ENCODE measurements at places on chromosomes 3 and 15.
A peak's percentile ranks its signal among the peaks of the same experiment; 100 is the strongest.

GRCh38 chr3:18841422-18842343 is 306.6 kb upstream of the KCNH8 start:
- no peak for DNase-seq

DNA sequence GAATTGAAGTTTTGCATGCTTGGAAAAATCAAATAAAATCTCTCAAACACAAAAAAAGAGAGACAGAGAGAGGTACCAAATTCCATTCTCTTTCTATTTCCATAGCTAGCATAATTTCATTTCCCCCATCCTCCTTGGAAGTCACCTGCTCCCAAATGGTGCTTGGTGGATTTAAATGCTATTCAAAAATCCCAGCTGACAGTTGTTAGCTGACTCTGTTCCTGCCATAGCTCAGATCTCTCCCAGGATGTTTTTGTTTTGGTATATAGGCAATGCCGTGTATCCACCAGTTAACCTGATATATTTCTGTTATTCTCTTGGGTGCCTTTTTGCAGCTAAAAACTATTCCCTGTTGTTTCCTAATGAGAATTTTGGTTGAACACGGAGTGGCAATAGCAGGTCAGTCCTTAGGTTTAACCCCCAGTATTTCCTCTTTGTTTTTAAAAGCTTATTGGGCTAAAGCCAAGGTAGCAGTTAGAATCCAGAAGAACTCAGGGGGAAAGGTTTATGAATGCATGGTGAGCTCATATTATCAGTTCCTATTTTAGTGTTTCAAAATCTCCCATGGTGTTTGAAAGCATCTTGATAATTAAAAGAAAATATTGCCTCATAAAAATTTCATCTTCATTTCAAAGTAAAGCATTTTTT is 240.0 kb upstream of the GBE1 start:
- DNase-seq = no peak

GRCh38 chr15:67082007-67082536 is 16.7 kb downstream of the SMAD3 start:
- DNase-seq = peak; percentile 84

- no peak for DNase-seq
These were observed 308.4 kb downstream of the SQOR start for GRCh38 chr15:45943240-45943639.

DNA sequence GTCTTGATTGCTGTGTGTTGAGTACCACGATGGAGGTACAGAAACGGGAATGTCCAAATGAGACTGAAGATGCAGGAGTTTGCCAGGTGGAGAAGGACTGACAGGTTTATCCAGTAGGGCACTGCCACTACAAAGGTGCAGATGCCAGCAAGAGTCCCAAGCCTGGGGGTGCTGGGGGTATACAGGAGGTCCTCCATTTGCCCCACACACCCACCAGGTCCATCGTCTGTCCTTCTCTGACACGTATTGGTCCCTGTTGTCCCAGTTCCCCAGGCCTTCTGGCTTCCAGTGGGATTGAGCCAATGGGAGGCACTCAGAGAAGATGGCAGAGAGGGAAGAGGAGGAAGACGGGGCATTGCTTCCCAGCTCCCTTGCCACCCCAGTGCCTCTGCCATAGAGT is 6.6 kb downstream of the HAPLN3 start:
- DNase-seq = no peak

GRCh38 chr3:148459931-148460513 is 237.7 kb upstream of the AGTR1 start:
- no peak for DNase-seq

DNA sequence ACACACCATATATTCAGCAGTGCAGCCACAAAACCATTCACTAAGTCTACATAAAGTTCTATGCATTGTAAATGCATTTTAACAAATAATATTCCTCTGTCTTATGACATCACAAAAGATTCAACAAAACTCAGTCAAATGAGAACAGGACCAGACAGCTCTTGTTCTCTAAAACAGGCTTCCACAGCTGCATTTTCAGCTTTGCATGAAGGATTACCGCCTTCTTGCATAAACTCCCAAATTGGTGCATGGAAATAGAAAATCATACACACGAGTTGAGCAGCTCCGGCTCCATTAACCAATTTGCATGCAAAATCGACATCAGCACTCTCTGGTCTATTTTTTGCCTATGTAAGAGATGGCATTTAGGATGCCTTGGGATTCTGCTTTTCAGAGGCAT is 66.4 kb downstream of the RFTN1 start:
- no peak for DNase-seq

DNA sequence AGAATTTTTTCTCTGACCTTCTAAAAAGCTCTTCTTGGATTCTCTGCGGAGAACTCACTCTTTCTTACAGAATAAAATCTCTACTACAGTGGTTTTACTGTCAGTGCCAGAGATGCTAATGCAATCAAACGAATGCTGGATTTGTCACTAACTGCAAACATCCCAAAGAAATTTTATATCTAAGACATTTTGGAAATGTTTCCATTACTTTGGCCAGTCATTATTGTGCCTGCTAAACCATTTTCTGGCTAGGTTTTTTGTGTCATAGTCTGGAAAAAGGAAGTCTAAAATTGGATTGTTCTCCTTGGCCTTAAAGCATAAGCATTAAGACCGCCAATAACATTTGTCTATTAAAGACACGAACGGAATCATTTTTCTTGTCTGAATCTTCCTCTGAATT is 54.0 kb downstream of the PLOD2 start:
- DNase-seq = no peak

GRCh38 chr3:21226086-21226485 is 524.9 kb downstream of the ZNF385D start:
- DNase-seq = no peak

GRCh38 chr15:48191574-48192225 is at the start of gene CTXN2:
TSS of gene CTXN2 (plus strand) at chr15:48191665. CDS start at chr15:48201301, 9,636 bp downstream.
- DNase-seq = no peak

DNA sequence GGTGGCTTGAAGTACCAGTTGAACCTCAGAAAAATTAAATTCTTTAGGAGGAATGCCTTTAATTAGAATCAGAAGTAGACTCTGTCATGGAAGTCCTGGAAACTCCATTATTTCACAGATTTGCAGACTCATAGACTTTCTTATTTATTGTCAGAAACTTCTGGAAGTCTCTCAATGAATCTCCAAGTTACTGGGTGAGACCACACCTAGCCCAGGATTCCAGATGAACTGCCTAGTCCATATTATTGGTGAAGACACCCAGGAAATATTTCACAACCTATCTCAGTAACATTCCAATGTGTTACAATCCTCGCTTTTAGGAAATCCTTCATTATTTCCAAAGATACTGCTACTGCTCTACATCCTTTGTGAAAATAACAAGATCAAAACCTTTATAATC is 6.5 kb upstream of the THBS1 start:
- no peak for DNase-seq

DNA sequence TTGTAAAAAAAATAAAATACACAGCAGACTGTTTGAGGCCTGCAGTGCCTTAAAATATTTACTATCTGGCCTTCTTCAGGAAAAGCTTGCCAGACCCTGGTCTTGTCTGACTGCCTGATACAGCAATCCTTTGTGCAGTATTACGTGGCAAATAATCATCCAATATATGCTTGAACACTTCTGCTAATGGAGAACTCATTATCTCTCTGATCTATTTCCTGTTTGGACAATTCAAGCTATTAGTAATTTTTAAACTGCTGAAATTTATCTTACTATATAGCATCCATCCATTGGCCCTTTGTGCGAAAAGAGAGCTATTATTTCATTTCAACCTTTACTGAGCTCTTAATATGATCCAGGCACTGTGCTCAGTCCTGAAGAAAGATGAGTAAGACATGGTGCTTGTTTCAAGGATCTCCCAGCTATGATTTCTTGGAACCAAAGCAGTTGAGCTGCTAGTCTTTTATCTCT is 15.9 kb downstream of the ATG7 start:
- DNase-seq = no peak

- DNase-seq = no peak
These were observed 916.8 kb downstream of the CADM2 start for GRCh38 chr3:85875589-85875988.

DNA sequence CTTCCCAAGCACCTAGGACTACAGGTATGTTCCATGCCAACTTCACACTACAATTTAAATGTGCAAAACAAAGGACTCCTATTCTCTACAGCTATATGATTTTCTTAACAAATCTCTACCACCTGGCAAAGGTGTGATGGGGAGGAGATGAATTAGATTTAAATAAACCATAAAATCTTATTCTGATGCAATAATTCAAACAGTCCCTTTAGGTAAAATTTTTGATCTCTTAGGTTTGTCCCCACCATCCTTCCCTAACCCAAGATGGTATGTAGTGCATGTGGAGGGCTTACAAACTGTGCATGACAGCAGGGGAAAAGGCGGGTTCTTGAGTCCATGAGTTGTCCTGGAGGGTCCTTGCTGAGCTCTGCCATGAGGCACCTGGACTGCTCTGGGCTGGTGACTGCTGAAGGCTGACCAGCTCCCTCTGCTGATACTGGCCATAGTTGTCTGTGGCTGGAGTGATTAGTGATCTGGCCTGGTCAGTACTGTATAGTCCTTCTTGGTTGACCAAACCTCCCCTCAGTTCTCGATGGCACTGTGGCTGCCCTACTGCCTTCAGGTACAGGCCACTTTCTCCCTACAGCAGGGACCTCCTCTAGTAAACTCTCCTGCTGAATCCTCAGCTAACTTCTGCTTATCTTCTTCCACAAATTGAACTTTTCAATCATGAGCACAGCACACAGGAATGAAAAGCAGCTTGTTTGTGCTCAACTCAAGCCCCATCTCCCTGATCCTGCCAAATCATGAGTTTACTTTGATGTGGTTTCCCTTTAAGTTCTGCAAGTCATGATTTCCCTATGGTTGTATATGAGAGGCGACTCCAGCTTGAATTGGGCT is 30.1 kb downstream of the CFAP161 start:
- no peak for DNase-seq

DNA sequence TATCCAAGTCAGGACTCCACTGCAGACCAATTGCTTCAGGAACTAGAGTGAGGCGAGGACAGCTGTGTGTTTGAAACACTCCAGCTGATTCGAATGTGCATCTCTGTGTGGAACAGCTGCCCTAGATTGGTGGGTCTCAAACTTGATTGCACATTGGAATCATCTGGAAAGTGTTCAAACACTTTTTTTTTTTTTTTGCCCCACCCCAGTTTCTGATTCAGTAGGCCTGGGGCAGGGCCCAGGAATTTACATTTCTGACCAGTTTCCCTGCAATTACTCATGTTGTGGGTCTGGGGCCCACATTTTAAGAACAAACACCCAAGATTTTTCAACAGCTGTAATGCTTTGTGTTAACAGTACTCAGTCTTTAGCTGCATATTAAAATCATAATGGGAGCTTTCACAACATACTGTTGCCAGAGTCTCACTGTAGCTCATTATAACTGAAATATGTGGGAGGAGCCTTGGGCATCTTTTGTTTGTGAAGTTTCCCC is 156.6 kb downstream of the NR1D2 start:
- peak; percentile 21 for DNase-seq

DNA sequence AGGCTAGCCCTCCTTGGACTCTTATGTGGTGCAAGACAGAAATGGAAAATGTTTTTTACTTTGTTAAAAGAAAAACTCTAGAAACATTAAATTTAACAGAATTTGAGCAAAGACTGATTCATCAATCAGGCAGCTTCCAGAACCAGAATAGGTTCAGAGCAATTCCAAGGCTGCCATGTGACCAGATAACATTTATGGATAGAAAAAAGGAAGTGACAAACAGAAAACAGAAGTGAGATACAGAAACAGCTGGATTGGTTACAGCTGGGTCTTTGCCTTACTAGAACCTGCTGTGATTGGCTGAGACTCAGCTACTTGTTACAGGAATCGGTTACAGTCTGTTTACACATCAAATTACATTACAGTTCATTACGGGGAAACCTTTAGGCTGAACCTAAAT is 22.5 kb upstream of the OTOL1 start:
- no peak for DNase-seq

- no peak for DNase-seq
These were observed 231.3 kb upstream of the KCNMB2 start for GRCh38 chr3:178304758-178305467.

- no peak for DNase-seq
These were observed 96.4 kb upstream of the SLCO2A1 start for GRCh38 chr3:134126153-134126552.

GRCh38 chr3:3578718-3579117 is 220.5 kb upstream of the LRRN1 start:
- DNase-seq = no peak

- no peak for DNase-seq
These were observed 98.2 kb upstream of the TJP1 start for GRCh38 chr15:29920515-29920914.

DNA sequence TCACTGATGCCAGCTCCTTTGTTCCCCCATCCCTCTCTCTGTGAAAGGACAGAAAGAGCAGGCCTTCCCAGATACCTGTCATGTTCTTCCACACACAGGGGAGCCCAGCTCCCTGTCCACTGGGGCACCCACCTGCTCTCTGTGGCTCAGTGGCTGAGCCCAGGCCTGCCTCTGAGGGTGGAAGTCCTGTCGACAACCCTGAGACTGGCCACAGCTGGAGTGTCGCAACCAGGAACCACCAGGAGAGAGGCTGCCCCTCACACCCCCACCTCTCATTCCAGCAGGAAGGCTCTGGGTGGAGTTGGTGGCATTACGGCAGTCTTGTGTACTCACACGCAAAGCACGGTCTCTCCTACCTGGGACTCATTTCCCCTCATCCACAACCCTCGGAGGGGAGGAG is 66.3 kb downstream of the MEGF11 start:
- no peak for DNase-seq

DNA sequence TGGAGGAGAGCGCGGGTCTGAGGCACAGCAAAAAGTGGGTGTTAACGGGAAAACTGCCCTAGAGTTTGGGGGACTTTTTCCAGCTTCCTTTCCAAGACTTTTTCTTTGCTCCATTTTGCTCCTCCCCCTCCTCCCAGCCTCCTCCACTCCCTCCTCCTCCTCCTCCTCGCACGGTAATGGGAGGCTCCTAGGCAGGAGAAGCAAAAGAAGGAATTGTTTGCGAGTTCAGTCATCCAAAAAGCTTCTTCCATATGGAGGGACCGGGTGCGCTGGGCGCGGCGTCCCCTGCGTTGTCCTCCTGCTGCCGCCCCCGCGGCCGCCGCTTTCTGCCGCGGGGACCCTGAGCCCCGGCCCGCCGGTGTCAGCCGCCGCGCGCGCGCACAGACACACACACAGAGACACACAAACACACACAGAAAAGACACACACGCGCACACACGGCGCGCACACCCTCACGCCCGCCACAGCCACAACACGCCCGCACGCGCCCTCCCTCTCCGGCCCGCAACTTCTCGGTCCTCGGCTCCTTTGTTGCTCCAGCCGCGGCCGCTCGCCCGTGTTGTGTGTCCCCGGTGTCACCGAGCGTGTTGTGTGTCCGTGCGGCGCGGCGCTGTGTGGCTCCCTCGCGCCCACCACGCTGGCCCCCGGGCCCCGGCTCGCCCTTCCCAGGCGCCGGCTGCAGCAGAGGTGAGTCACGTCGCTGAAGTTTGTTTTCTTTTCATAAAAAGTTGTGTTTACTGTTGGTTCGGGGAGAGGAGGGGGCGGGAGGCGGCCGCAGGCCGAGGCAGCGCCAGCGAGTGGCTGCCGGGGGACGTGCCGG is at the start of gene BOC:
BOC (plus strand) TSS at position 228 of the 820 bp plus-strand sequence. CDS start 38,246 bp downstream, outside the sequence.
- no peak for DNase-seq

- no peak for DNase-seq
These were observed 90.8 kb downstream of the OXNAD1 start for GRCh38 chr3:16355828-16356227.

- no peak for DNase-seq
These were observed 33.4 kb downstream of the SH3BP5 start for GRCh38 chr3:15299036-15299435.
